ENCODE measurements at places on chromosomes 5 and 9.

DNA sequence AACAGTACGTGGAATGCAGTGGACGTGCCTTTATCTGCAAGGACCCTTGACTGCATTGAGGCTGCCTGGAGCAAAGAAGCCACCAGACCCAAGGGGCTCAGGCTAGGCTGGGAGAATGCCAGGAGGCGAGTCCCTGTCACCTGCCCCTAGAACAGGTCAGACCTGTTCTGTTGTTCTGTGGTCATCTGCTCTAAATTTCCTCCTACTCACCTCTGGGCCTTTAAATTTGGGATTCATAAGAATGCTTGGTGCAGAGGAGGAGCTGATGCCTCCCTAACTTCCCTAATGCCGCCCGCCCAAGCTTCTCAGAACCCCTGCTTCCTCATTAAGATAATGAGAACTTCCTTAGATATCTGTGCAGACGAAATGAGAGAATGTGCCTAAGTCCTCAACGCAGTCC is 32.0 kb downstream of the DAPK1 start:
- DNase-seq: no peak

GRCh38 chr5:126455728-126456127 is 32.5 kb downstream of the GRAMD2B start:
- no peak for DNase-seq

DNA sequence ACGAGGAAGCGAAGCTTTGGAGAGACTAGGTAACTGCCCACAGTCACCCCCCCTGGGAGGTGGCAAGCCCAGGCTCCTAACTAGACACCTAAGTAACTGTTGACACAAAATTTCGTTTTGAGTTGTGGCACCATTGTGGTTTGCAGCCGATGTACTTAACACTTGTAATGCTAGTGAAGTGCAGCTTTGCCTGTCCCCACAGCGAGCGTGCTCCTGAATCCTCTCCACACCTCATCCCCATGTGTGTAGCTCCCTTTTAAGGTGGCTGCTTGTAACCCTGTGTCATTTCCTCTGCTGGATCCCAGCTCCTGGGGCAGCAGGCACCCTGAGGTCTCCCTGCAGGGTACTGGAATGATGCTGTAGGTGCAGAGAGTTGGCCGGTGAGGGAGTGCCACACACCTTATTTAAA is 114.9 kb downstream of the TRIO start:
- no peak for DNase-seq

DNA sequence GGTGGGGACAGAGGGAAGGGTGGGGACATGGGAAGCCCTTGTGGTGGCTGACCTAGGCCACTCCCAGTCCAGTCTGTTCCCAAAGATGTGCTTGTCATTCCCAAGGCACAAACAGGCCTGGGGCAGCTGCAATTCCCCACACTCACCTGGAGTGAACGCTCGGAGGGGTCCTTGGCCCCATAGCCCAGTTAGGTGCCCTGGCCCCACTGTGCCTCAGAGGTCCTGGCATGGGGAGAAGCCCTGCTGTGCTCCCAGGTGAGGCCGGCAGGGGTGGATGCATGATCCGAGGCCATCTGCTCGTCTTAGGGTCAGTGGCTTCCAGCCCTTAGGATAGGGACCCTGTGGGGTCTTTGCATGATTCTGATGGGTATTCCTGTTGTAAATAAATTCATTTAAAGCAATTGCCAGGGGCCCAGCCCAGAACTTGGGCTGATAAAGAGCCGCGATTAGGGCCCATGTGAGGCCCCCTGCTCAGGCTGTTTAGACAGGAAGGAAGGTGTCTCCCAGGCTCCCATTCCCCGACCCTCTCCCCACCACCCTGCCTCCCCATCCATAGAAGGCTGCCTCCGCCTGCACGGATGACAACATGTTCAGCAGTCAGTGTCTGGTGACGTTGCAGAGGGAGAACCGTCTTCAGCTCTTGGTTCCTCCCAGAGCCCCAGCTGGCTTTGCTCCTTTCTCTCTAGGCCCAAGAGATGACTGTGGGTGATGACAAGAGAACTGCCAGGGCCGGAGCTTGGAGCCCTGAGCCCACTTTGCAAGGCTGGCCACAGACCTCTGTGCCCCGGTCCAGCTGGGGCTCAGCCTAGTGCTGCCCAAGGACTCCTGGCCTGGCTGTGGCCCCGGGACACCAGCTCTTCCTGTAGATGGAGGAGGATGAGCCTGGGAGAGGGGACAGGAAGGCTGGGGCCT is 28.4 kb upstream of the IRX4 start:
- no peak for DNase-seq

DNA sequence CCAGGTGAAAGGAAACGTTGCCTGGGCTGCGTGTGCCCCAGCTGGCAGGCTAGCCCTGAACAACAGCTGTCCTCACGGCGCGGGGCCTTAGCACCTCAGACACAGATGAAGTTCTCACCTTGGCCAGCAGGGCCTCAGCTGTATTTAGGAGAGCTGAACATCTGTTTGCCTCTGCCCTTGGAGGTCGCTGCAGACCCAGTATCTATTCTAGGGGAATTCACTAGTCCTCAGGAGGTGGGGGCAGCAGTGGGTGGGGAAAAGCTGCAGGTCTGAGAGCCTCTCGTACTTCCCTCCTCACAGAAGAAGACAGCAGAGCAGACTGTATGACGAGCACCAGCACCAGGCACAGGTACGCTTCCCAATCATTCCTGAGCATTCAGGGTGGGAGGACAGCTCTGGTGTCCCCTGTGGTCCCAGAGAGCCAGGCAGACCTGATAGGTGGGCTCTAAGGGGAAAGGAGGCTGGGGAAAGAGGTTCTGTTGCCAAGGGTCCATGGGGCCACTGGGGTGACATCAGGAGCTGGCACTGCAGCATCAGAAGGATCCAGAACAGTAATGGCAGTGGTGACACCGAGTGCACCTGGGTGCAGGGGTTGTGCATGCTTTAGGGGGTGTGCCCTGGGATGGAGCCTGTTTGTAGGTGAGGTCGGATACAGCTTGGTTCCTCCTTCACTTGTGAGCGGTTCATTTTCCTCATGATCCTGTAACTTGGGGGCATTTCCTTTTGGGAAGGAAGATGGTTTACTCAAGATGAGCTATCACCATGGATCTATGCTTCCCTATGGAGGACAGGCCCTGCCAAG is 13.8 kb downstream of the CD74 start:
- no peak for DNase-seq

DNA sequence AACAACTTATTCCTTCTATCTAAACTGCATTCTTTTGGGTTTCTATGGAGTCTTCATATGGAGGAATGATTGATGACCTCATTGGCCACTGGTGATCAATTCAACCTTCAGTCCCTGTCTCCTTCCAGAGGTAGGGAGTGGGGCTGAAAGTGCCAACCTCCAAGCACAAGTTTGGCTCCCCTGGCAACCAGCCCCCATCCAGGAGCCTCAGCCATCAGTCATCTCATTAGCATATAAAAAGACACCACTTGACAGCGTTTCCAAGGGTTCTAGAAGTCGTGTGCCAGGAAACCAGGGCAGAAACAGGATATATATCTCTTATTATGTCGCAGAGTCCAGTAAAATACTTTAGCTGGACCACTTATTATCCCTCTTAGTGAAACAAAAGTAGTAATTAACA is 9.8 kb downstream of the SLC31A2 start:
- no peak for DNase-seq

- no peak for DNase-seq
Measured at GRCh38 chr9:137456864-137457405, 2.2 kb downstream of the NSMF start.

DNA sequence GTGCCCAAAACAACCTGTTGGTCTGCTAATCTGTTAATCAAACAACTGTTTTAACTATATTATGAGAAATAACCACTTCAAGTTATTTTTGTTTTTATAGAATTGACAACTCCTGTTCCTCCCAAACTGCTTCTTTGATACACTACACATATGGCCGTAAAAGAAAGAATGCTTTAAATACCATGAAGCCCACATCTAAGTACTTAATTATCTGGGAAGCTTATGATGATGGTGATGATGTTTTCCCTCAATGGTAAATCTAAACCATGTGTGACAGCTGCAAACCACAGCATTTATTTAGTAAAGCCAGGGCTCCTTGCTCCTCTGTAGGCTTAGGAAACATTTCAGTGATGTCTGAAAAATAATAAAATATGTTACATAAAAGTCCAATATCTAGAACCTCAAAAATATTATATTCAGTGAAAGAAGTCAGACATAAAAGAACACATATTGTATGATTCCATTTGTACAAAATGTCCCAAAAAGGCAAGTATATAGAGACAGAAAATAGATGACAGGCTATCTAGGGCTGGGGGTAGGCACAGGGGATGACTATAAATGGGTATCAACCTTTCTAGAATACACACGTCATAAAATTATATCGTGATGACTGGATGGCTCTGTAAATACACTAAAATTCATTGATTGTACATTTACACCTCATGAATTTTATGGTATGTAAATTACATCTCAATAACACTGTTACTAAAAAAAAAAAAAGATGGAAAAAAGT is 154.1 kb downstream of the EFNA5 start:
- DNase-seq: no peak

DNA sequence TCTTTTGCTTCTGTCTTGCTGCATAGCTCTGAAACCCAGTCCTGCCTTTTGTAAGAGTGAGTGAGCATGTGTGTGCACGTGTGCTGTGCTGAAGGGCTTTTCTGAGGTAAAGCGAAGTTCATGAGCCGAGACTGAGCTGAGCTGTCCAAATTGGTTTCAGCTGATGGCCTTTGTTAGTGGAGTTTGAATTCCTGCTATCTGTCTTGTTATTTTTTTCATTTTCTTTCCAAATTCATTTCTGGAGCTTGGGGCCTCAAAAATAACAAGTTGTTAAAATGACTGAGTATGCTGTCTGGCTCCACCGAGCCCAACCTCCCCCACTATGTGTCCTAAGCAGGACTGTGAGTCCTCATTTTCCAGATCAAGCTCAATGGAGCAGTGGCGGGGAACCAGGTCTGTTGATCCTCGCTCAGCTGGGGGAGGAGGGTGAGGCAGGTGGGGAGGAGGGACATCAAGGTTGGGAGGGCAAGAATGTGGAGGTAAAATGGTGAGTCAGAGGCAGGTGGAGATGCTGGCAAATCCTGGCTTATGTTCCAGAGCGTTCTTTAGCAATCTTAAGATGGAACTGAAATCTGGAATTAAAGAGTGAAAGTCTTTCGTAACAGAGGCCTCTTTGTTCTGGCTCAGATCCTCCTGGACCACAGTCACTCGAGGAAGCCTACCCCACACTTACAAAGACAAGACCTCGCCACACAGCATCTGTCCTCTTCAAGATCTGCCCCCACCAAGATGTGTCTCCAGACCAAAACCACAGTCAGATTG is 63.9 kb downstream of the SREK1 start:
- DNase-seq: no peak

- no peak for DNase-seq
Measured at GRCh38 chr5:10295619-10296326, 11.9 kb downstream of the CMBL start.

- DNase-seq: no peak
Measured at GRCh38 chr9:125189011-125189360, 617 bp downstream of the PPP6C start.

GRCh38 chr5:74575741-74576538 is 64.6 kb downstream of the ENC1 start:
- no peak for DNase-seq

DNA sequence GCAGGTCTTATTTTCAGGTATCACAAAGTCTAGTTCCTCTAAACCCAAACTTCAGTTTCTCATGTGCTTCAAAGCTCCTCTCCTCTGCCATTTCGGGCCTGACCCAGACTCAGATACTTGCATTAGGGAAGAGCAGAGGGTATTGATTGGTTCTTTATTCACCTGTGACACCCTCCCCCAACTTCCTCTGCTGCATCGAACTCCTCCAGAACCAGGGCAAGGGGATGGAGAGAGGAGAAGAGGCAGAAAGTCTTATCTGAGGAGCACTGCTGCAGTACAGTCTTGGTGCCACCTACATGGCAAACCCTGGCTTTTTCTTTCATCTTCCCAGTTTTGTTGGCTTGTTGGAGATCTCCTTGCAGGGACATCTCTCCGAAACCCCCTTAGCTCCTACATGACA is 96.0 kb upstream of the OSMR start:
- DNase-seq: no peak

DNA sequence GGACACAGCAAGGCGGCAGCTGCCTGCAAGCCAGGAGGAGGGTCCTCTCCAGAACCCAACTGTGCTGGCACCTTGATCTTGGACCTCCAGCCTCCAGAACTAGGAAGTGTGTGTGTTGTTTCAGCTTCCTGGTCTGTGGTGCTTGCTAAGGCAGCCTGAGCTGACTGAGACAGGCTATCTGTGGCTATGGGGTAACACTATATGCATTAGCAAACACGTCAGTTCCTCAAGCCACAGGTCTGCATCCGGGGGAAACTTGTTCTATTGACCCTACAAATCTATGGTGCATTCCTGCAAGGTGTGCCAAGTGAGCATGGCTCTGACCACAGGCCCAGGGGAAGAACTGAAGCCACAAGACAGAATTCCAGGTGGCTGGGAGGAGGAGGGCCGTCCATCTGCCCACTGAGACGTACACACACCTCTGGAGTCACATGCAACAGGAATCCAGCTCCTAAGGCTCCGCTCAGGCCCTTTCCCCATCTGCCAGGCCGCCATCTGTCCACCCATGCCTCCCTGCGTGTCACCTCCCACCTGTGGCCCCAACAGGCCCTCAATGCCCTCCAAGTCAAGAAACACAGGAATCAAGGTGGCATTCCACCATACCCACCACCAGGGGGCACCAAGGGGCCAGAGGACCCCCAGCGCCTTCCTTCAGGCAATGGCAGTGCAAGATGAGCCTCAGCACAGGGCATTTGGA is 174.9 kb downstream of the ROR2 start:
- DNase-seq: peak; percentile 30

DNA sequence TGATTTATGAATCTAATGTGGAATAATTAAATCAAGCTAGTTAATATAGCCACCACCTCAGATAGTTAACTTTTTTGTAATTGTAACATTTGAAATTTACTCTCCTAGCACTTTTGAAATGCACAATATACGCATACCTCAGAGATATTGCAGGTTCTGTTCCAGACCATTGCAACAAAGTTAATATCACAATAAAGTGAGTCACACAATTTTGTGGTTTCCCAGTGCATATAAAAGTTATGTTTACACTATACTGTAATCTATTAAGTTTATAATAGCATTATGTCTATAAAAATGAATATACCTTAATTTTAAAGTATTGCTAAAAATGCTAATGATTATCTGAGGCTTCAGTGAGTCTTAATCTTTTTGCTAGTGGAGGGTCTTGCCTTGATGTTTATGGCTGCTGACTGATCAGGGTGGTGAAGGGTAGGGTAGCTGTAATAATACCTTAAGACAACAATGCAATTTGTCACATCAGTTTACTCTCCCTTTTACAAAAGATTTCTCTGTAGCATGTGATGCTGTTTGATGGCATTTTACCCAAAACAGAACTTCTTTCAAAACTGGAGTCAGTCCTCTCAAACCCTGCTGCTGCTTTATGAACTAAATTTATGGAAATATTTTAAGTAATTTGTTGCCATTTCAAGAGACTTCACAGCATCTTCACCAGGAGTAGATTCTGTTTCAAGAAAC is 235.1 kb upstream of the ADAMTSL1 start:
- DNase-seq: no peak

All from effector CD8-positive, alpha-beta T cell (primary cell).